ENCODE measurements at places on chromosomes 5 and 9.

GRCh38 chr5:168916266-168916665 lies 337.1 kb upstream of the PANK3 start:
- DNase-seq: no peak

GRCh38 chr9:111878946-111879345 lies 17.7 kb upstream of the UGCG start:
- DNase-seq: no peak

- no peak for DNase-seq
Measured at GRCh38 chr9:124392254-124392870, 22.9 kb downstream of the PSMB7 start.

DNA sequence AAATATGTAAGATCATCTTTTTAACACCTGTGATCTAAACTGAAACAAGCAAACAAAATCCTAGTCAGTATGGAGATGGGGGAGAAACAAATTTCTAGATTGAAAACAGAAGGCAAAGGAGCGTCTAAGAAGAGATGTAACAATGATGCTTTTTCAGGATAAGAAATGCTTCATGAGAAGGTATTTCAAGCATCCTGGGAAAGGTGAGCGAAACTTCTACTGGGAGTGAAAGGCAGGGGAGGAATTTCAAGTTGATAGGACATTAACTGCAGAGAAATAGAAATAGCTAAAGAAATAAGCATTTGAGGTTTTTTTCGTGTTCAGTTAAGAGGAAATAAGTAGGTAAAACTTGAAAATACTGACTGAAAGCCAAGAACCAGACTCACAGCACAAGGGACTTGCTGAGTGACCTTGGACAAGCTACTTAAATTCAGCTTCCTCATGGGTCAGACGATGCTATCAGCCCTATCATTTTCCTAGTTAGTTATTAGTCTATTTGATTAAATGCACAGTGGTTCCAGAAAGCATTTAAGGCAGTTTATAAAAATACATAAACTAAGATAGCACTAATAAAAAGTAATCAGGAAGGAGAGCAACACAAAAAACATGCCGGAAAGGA lies 406.3 kb downstream of the PDE4D start:
- DNase-seq: no peak

DNA sequence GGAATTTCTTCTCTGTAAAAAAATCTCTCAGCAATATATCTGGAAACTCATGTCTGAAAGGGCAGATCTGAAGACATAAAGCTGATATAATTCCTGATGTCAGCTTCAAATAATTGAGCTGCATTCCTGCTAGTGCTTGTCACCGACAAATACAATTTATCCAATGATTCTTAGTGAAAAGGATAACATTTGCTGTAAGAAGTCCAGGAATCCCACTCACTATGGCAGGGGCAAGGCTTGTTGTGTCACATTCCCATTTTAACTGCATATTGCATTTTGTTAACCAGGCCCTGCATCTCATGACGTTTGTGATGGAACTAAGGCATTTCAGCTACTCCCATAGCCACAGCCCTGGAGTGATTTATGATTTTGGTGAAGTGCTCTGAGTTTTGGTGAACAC lies 160.1 kb upstream of the DAB2 start:
- DNase-seq: no peak

DNA sequence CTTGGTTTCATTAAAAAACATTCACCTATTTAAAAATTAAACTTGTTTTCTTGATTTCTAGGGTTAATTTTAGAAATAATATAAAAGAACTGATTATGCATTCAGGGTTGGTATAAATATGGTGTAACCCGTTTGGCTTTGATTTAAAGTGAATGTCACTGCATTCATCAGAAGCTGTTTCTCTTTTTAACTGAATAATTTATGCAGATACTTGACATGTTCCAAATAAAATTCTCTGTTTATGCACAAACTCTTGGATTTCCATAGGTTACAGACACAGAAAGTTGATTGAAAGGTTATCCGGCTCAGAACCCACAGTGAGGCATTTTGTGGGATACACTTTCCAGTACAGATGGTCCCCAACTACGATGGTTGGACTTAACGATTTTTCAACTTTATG lies 161.3 kb downstream of the HACD4 start:
- no peak for DNase-seq

- DNase-seq: no peak
Measured at GRCh38 chr9:24351258-24351657, 194.4 kb downstream of the IZUMO3 start.

- DNase-seq: no peak
Measured at GRCh38 chr5:19322716-19323485, 665.1 kb downstream of the CDH18 start.

DNA sequence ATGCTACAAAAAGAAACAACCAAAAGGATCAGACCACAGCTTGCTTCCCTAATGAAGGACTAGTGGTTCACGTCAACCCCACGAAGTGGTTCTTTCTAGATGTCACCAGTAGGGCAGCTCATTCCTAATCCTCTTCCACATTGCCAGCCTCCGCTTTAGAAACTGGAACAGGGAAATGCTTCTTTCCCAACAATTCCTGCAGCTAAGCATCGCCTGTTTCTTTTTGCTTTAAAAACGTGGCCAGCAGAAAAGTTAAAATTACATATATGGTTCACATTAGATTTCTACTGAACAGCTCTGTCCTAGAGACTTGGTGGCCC lies 100.2 kb downstream of the MTX3 start:
- no peak for DNase-seq

- DNase-seq: no peak
Measured at GRCh38 chr5:107393851-107394250, 276.9 kb downstream of the EFNA5 start.

GRCh38 chr9:136009516-136009915 lies 48.3 kb upstream of the UBAC1 start:
- DNase-seq: no peak

DNA sequence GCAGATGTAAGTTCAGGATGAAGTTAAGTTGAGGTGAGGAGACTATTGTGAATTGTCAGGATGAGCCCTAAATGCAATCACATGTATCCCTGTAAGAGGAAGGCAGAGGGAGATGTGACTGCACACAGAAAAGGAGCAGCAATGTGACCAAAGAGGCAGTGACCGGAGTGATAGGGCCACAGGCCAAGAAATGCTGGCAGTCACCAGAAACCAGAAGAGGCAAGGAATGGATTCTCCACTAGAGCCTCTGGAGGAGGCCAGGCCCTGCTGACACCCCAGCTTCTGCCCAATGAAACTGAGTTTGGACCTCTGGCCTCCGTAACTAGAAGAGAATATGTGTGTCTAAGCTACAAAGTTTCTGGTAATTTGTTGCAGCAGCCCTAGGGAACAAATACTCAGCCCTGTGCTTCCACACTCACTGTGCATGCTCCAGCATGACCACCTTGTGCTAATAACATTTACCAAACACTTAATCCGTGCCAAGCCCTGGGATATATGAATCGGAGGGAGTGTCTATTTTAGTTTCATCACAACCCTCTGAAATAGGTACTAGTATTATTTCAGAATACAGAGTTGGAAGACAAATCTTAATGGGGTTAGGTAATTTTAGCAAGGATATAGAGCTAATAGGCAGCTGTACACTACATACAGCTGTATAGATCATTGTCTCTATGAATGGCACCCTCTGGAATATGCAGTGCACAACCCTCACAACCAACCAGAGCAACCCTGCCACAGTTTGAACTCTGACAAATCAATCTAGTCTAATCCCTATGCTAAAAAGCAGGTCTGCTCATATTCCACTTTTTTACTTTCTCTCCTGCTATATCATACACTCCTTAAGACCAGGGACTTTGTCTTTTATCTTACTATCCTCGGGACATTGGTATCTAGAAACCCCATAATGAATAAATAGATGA lies 7.8 kb upstream of the GPX8 start:
- no peak for DNase-seq

- no peak for DNase-seq
Measured at GRCh38 chr5:137407090-137407489, 92.0 kb downstream of the SPOCK1 start.

GRCh38 chr5:156879665-156880285 lies 29.7 kb downstream of the PPP1R2B start:
- no peak for DNase-seq

GRCh38 chr5:50846261-50846660 lies 179.8 kb downstream of the PARP8 start:
- DNase-seq: no peak

DNA sequence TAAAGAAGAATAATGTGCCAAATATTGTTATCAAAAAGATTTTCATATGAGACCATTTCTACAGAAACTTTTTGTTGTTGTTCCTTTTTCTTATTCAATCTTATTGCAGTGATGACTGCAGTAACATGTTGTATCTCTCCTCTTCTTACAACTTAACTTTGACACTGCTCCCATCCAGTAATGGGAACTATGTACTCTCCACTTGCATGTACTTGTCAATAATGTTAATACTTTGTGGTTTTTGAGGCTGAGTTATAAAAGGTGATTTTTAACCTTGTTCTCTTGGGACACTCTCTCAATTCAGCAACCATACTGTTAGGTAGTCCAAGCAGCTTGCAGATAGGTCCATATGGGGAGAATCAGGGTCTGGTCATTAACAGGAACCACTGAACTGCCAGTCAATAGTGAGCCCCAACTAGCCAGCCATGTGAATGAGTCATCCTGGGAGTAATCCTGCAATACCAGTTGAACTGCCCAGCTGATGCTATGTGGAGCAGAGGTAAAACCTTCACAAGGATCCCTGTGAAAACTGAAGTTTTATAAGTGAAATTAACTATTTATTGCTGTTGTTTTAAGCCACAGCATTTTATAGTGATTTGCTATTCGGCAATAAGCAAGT lies 199.6 kb upstream of the DAB2 start:
- DNase-seq: no peak

GRCh38 chr9:133581513-133582343 lies 27.5 kb downstream of the FAM163B start:
- no peak for DNase-seq

- DNase-seq: no peak
Measured at GRCh38 chr9:69605406-69605805, 66.8 kb downstream of the APBA1 start.

DNA sequence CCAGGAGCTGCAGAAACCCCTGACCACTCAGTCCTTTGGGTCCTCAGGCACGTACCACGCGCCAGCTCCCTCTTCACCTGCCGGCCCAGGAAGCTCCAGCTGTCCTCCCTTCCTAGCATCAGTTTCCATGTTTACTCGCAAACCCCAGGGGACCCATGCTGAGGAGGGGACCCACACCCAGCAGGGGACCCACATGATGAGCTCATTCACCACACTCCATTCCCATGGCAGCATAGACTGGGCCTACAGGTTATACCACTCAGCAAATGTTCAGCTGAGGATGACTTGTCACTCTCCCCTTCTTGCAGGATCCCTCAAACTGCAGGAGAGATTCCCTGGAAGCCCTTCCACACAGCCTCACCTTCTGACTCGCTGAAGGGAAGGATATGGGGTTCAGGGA lies 73.5 kb upstream of the GALNT10 start:
- no peak for DNase-seq

DNA sequence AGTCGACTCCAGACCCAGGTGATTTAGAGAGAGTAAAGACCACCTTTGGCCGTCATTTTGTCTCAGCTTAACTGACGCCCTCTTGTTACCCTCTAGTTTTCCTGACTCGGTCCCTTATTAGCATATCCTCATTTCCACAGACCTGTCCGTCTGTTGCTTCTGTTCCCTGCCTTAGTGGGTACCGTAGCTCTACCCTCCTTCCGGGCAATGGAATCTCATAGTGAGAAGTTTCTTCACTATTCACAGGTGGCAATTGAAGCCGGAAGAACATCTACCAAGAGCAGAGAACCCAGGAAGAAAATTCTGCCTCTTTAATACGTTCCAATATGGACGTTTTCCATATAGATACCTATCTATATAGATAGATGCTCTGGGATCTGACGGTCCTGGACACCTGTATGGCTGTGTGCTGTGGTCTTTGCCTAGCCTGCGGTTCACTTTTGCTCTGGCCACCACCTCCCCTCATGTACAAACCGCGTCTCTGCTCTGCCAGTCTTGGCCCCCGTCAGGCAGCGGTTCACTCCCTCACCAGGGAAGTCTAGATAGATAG lies 652 bp upstream of the TMEM161B start:
- DNase-seq: peak; percentile 11

DNA sequence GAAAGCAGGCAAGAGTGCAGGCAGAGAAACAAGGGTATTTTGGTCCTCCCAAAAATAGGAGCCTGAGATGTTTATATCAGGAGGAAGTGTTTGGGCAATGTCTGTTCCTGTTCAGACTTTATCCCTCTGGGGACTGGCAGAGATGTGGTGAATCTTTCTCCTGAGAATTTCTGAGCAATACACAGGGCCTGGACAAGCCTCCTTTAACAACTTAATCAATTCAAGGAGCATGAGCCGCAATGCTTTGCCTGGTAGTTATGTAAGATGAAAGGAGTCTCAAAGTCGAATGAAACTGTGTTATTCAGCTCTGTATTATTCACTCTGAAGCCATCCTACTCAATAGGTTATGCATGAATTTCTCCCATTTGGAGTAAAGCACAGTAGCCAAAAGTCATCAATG lies 365.6 kb downstream of the MAN2A1 start:
- DNase-seq: no peak

DNA sequence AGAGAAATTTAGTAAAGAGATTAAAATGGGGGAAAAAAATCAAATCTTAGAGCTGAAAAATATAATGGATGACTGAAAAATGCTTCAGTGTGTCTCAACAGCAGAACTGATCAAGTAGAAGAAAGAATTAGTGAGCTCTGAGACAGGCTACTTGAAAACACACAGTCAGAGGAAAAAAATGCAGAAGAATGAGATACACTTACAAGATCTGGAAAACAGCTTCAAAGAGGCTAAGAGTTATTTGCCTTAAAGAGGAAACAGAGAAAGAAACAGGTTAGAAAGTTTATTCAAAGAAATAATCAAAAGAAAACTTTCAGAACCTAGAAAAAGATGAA lies 70.5 kb upstream of the OR2K2 start:
- no peak for DNase-seq

- no peak for DNase-seq
Measured at GRCh38 chr9:113436728-113437515, 26.4 kb downstream of the C9orf43 start.

All from T-cell (primary cell).